ENCODE measurements at places on chromosomes 16 and 17. TPM values are rescaled to one million over a fixed set of nuclear protein-coding genes. Genes with fewer than 3 reads are reported as not detected.

Gene TMEM100
- total RNA-seq, result 0.12 TPM

Gene ZNRF1
- total RNA-seq, result 39.3 TPM

Gene PPY
- total RNA-seq, result not detected

Gene ITGA2B
- 0.24 TPM for total RNA-seq

Gene P2RX5
- 1.2 TPM for total RNA-seq

Gene ABCA5
- total RNA-seq, result 19.2 TPM

Gene C1QTNF8
- not detected for total RNA-seq

Gene C1QTNF1
- 7.3 TPM for total RNA-seq

Gene TM4SF5
- not detected for total RNA-seq

Gene MCRIP1
- 148 TPM for total RNA-seq

Gene TMC7
- total RNA-seq, result 2.7 TPM

Gene PALB2
- total RNA-seq, result 9.5 TPM

Gene LRRC75A
- total RNA-seq, result 1.2 TPM

Gene LGALS9B
- total RNA-seq, result not detected

Gene ACAP1
- not detected for total RNA-seq

Gene DPEP3
- not detected for total RNA-seq

Gene MPP3
- total RNA-seq, result 3.6 TPM

Gene SRCIN1
- total RNA-seq, result not detected

Gene KRTAP2-3
- 1.8 TPM for total RNA-seq

Gene CTRB2
- total RNA-seq, result not detected

Gene C17orf78
- total RNA-seq, result not detected

Gene TMEM238L
- total RNA-seq, result not detected
